ENCODE measurements at places on chromosomes 13 and 19.

GRCh38 chr19:1725100-1726064, 27.9 kb upstream of the ONECUT3 start:
- no peak for DNase-seq

GRCh38 chr19:4328243-4328990, 10.2 kb downstream of the STAP2 start:
- DNase-seq = peak; percentile 42

DNA sequence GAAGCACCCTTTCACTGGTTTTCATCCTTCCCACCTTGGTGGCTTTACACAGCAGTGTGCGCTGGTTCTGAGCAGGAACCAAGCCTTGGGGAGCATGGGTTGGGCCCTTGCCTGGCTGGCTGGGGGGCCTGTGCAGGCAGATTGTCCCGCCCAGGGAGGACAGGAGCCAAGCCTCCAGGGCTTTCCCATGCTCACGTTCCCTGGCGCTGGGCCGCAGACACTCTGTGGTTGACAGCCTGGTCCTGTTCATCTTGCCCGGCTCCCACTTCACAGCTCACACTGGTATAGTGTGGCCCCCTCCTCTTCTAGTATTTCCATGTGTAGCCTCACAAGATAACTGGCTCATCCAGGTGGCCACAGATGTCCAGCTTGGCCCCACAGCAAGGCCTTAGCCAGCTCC, 4.6 kb upstream of the CCNE1 start:
- no peak for DNase-seq

GRCh38 chr19:21586311-21587116, 81.1 kb downstream of the ZNF429 start:
- DNase-seq = no peak

DNA sequence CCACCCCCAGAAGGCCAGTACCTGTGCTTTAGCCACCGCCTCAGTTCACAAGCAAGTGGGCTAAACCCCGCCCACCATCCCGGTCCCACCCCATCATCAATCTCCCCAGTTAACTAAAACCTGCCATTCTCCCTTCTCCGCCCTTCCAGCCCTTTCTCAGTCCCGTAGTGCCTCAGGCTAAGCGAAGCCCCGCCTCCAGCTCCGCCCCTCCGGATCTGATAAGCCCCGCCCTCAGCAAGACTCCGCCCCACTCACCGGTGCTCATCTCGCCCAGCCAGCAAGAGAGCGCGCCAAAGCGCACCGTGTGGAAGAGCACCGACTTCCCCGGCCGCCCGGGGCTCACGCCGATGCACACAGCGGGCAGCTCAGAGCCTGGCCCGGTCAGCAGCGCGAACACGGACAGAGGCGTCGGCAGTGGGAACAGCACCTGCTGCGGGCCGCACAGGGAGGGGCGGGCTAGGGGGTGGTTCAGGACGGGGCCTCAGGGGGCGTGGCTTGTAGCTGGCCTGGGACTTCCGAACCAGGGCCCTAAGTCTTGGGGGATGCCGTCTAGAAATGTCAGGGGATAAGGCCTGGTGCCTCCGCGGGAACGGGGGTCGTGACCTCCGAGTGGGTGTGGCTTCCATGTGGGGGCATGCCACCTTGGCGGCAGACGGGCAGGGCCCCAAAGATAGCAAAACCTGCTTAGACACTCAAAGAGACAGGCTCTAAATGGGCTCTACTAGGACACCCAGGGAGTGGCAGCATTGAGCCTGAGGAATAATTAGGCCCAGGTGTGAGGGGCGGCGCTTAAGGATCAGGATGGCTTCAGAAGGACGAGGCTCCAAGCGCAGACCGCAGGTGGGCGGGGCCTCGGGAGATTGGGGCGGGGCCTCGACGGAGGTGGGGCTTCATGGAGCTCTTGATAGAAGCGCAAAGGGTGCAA, 21.4 kb downstream of the MAP4K1 start:
- DNase-seq = peak; percentile 6
